Stimulated activated CD4-positive, alpha-beta T cell treated with anti-CD3 and anti-CD28 coated beads, Interleukin-2, amount 100 ng/mL, for 48 hours (primary cell): ENCODE measurements at places on chromosomes 5 and 9.

- no peak for DNase-seq
Observed at GRCh38 chr5:147507480-147508126, 2.3 kb downstream of the DPYSL3 start.

DNA sequence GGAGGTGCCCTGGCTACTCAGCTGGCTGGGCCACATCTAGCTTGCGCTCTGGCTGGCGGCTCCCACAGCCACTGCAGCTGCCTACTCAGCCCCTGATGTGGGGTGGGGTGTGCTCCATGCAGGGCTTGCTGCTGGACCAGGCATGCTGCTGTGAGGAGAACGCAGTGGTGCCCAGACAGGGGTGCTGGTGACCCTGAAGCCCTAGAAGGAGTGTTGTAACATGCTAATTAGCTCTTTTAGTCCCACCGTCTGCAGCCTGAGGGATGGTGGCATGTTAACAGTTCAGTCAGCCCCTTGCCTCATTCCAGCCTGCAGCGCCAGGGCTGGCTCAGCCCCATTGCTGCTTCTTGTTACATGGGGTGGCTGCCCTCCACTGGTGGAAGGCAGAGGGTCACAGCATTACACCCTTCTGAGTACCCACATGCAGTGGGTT is 642.3 kb downstream of the DMRTA1 start:
- DNase-seq = no peak

- no peak for DNase-seq
Observed at GRCh38 chr9:76586390-76587314, 127.7 kb downstream of the GCNT1 start.

- no peak for DNase-seq
Observed at GRCh38 chr5:141441571-141442170, 11.4 kb downstream of the PCDHGA12 start.

DNA sequence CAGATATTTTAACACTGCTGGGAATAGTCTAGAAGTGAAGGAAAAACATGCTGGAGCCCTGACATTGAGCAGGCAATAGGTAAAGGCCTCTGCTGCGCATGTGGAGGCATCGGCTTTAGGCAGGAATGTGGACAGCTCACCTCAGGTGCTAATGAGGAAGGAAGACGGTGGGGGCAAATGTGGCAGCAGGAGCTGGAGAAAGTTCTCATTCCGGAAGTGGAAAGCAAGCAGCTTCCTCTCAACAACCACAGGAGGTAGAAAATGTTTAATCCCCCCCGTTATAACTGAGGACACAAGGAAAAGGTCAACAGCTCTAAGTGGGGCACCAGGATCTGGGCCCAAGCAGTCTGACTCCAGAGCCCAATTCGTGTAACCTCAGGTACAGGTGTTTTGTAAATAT is 7.6 kb upstream of the RPS14 start:
- no peak for DNase-seq

GRCh38 chr5:9895302-9895645 is 265.1 kb upstream of the TAS2R1 start:
- no peak for DNase-seq

- DNase-seq = no peak
Observed at GRCh38 chr9:86714999-86715398, 232.3 kb downstream of the GAS1 start.

GRCh38 chr5:148020257-148020988 is 43.4 kb upstream of the SPINK5 start:
- no peak for DNase-seq

- no peak for DNase-seq
Observed at GRCh38 chr5:36396640-36397039, 94.9 kb upstream of the RANBP3L start.

- no peak for DNase-seq
Observed at GRCh38 chr5:55633574-55634208, 78.4 kb downstream of the SLC38A9 start.

GRCh38 chr9:18238254-18238653 is 235.7 kb upstream of the ADAMTSL1 start:
- DNase-seq = no peak

DNA sequence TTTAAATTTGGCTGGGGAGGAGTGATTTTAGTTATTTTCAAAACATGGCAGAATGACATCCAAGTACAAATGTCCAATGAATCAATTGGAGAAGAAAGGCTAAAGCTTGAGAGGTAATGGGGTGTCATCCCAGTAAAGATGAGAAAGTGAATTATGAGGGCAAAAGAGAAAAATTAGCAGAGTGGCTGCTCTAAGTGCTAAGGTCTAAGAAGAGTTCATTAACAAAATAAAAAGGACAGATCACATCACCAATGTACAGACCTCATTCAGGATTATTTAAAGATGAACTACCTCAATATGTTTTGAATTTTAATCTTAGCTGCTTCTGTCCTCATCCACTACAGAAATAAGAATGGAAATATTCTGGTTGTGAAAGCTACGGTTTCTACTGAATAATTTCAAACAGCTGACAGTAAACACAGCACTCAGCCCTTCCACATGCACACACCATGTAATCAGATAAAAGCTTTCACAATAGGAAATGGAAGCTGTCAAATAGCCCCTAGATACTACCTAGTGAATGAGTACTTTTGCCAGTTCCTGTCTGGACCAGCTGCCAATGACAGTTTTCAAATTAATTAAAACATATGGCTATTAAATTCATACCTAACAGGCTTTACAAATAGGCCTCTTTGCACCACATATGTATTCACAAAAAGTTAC is 171.5 kb downstream of the SSBP2 start:
- DNase-seq = no peak

DNA sequence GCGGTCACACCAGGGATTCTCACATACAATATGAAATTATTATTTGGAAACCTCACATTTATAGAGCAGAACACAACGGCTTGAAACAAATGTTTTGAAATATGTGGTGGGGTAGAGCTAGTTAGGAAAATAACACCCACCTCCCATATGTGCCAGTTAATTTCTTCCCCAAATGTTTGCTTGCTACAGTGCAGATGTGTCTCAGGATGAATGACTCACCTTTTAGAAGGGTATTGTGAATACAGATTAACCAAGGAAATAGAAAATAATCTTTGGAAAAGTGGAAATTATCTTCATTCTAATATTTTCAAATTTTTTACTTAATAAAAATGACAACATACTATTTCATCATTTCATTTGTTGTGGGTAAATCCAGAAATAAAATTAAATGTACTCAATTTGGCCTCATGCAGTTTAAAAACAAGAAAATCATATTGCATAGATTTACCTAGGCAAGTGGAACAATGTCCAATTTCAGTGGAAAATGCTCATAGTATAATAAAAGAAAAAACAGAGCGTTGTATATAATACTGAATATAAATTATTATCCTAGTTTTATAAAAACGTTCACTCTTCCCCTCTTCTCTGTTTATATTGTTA is 39.3 kb upstream of the RICTOR start:
- DNase-seq = no peak

DNA sequence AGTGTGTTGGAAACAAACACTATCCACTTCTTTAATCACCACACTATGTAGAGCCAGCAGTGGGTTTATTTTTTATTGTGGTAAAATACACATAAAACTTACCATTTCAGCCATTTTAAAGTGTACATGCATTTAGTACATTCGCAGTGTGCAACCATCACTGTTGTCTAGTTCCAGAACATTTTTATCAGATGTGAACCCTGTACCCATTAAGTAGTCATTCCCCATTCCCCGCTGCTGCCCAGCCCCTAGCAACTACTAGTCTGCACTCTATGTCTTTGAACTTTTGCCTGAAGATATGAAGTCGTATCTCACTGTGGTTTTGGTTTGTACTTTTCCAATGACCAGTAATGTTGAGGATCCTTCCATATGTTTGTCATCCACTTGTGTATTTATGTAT is 30.2 kb upstream of the F2R start:
- no peak for DNase-seq

- no peak for DNase-seq
Observed at GRCh38 chr5:133943475-133943817, 25.0 kb downstream of the C5orf15 start.

GRCh38 chr5:107873877-107874276 is 203.1 kb upstream of the EFNA5 start:
- DNase-seq = no peak

DNA sequence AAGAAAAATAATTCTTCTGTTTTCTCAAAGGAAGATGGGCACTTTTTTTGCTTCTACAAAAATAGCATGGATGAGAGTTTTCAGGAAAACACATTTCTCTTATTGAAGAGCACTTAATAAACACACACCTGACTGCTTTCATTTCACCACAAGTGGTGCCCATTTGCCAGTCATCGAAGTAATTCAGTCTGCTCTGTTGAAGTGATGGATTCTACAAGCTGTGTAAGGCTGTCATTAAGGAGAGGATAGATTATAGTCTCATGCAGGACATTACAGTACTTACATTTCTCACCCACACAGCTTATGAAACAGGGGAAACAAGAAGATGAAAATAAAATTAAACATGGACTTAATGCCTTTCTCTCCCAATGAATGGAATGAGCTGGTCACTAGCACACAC is 165.2 kb downstream of the NR2F1-AS1 start:
- DNase-seq = no peak

DNA sequence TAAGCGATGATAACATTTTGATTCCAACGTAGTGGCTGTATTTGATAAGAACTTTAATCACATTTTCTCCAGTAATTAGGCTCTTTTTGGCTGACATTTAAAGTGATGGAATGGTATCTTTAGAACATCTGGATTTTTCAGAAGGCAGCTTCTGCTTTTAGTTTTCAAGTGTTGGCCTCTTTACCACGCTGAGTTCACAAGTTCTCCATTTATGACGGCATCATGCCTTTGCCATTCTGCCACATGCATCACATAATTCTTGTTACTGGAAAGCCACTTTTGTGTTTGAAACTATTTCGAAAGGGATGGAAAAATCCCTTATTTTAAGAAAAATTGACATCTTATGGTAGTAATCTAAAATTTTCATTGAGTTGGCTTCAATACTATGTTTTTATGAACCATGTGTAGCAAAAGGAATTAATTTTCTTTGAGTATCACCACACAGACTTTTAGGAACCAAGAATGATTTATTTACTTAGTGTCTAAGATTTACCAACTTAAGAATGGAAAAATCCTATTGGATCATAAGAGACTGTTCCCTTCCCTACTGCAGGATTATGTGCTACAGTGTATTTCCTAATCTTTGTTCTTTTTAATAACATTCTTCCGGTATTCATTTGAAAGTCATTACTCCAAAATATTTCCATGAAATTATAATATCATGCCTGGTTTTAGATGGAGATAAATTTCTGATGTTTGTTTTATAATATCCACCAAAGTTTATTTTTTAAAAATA is 344.2 kb downstream of the ADGRV1 start:
- DNase-seq = no peak
